ENCODE measurements at places on chromosomes 4 and X.

DNA sequence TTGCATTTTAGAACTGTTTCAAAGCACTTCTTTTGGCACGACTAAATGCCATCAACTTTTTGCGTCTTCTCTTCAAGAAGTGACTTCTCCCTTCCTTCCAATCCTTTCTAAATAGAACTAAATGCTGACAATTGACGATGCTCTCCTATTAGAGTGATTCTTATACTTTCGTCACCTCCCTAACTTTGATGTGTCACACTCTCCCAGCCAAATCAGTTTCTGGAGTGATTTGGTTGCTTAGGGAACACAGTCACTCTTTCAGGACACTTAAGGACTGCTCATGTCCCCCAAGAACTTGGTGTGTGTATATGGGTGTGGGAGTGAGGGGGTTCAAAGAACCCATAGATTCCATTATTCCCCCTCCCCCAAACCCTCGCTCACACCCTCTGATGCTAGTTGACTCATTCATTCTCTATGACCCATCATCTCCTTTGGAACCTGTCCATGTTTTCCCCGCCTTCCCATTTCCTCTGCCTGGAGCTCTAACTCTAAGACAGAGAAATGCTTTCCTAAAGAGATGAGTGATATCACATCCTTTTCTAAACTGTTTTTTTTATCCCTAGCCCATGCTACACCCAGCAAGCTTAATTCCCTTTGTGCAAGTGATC lies 26.8 kb upstream of the AREG start:
- peak; percentile 91 for DNase-seq

DNA sequence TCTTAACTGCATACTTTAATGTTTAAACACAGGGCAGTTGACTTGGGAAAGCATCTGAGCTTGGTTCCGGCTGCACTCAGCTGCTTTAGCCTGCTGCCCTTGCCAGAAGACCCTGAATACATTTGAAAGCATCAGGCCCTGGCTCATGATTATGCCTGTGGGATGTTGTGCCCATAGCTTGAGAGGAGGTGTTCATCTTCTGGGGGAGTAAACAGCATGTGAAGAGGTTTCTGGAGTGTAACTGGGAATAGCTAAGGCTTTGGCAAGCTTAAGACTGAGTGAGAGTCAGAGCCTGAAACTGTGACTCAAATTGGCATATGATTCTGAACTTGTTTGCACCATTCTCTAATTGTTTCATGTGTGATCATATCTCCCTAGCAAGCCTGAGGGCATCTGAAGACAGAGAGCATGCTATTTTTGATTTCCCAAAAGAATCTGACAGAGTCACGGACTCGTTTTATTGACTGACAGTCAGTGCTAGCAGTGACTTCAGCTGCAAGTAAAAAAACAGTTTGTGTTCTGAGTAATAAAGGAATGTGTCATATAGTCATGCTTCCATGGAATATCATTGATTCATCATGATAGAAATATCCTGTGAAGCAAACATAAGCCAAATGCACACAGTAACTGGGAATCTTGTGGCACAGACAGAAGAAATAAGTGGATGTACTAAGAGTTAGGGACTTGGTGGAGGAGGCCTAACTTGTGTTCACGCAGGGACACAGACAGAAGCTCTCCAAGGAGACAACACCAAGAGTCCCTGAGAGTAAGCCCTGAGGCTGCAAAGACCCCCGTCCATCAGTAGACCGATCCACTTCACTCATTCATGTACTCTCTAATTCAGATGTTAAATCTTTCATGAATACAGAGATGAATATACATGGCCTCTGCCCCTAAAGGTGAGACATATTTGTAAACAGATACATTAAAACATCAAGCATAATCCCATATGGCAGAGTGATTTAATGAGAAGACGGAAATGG lies 100.7 kb downstream of the SYNPO2 start:
- peak; percentile 82 for DNase-seq

GRCh38 chrX:53686151-53686885 lies at the start of gene HUWE1:
TSS of gene HUWE1 (minus strand) at chrX:53686719. CDS start at chrX:53654107, 32,612 bp downstream.
- DNase-seq, result peak; percentile 80

DNA sequence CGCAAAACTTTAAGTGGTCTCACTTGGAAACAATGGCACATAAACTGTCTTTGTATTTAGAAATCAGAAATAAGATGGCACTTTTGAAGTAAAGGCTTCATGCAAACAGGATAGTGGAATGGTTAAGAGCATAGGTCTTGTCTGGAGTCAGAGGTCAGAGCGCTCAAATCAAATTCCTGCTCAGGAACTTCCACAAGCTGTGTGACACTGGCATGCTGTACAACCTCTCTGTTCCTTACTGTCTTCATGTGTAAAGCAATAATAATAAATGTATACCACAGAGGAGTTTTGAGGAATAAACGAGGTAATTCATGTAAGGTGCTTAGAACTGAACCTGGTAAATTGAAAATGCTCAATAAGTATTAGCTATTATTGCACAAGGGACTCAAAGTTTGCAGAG lies 43.4 kb upstream of the ACSL4 start:
- no peak for DNase-seq

DNA sequence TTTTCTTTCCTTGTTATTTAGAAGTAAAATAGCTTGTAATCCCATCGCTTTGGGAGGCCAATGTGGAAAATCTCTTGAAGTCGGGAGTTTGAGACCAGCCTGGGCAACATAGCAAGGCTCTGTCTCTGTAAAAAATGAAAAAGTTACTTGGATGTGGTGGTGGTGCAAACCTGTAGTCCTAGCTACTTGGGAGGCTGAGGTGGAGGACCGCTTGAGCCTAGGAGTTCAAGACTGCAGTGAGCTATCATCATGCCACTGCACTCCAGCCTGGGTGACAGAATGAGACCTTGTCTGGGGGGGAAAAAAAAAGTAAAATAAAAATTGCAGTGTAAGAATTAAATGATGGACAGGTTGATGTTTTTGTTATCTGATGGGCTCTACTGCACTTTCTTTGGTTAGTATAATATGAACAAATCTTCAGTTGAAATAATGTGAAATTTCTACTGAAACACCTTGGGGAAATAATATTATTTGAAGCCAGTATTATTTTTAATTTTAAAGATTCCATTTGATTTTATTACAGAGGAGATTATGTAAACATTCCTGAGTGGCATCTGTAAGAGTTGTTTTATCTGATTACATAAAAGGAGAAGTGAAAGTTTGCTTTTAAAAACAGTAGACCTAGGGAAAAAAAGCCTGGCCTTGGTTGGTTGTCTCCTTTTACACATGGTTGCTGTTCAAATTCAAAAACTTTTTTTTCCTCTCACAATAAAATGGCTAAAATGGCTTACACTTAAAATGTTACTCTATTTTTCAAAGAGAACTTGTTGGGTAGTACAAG lies 10.5 kb upstream of the NDUFC1 start:
- DNase-seq, result no peak

GRCh38 chr4:185296665-185297460 lies 87.5 kb downstream of the SNX25 start:
- DNase-seq, result no peak

Measured in RPMI7951 (cell line).